Stimulated activated CD4-positive, alpha-beta T cell treated with anti-CD3 and anti-CD28 coated beads, Interleukin-15, amount 100 ng/mL, for 1 hour (primary cell): ENCODE measurements at places on chromosomes 7 and 10.

DNA sequence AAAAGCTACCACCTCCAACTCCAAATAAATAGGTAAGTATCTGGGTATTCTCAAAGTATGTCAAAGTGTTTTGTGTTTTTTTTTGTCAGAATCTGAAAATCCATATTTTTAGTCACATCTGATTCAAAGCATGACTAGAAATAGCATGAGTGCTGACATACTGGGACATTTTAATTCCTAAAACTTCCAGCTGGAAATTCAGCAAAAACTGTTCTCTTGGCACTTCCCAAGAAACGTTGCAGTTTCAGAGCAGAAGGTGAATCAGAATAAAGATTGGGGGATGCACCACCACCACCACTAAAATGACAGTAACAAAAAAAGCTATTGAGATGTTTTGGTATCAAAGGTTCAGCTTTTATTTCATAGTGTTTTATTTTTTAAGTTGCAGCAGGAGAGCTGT, 724.6 kb upstream of the CELF2 start:
- DNase-seq = no peak

GRCh38 chr7:55441002-55441401, 75.9 kb downstream of the LANCL2 start:
- DNase-seq = no peak

GRCh38 chr10:125411724-125412123, 251.4 kb upstream of the CTBP2 start:
- DNase-seq = no peak

- DNase-seq = no peak
Observed at GRCh38 chr7:154931906-154932305, 71.0 kb downstream of the PAXIP1 start.

- no peak for DNase-seq
Observed at GRCh38 chr7:5406957-5407945, 16.4 kb downstream of the TNRC18 start.

- no peak for DNase-seq
Observed at GRCh38 chr10:63164166-63164623, 31.1 kb downstream of the NRBF2 start.

GRCh38 chr10:74842301-74842954, 16.0 kb downstream of the KAT6B start:
- no peak for DNase-seq

GRCh38 chr10:133461027-133461426, 7.3 kb downstream of the SCART1 start:
- no peak for DNase-seq

- no peak for DNase-seq
Observed at GRCh38 chr10:11113156-11113555, 95.5 kb downstream of the CELF2 start.

DNA sequence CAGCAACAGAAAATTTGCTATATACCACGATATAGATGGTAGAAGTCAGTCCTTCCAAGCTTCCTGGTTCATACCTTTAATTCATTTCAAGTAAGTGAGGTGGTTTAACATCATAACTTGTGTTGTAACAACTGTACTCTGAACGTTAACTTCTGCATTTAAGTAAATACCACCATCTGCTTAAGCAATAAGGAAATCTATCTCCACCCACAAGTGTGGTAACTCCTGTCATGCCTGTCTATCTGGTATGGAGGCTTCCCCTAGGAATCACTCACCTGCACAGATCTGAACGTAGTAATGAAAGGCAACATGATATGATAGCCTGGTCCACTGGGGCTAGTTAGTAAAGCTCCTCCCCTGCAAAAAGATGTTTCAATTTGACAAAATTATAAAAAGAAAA, 2.3 kb downstream of the ERLIN1 start:
- no peak for DNase-seq

DNA sequence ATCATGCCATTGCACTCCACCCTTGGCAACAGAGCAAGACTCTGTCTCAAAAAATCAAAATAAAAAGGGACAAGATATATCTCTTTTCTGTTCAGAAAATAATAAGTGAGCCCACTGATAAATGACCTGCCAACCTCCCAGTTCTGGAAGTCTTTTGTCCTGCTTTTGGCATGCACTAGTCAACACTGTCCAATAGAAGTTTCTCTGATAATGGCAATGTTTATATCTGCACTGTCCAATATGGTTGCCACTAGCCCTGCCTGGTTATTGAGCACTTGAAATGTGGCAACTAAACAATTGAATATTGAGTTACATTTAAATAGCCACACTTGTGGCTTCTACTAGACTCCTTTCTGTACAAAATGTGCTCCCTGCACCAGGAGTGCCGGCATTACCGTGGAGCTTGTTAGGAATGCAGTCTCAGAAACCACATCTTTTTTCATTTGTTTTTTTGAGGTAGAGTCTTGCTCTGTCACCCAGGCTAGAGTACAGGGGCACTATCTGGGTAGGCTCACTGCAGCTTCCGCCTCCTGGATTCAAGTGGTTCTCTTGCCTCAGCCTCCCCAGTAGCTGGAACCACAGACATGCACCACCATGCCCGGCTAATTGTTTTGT, 229.7 kb downstream of the CACNB2 start:
- no peak for DNase-seq

- no peak for DNase-seq
Observed at GRCh38 chr10:82572744-82573143, 697.8 kb downstream of the NRG3 start.

GRCh38 chr10:69506834-69507713, 55.8 kb downstream of the TSPAN15 start:
- DNase-seq = no peak

DNA sequence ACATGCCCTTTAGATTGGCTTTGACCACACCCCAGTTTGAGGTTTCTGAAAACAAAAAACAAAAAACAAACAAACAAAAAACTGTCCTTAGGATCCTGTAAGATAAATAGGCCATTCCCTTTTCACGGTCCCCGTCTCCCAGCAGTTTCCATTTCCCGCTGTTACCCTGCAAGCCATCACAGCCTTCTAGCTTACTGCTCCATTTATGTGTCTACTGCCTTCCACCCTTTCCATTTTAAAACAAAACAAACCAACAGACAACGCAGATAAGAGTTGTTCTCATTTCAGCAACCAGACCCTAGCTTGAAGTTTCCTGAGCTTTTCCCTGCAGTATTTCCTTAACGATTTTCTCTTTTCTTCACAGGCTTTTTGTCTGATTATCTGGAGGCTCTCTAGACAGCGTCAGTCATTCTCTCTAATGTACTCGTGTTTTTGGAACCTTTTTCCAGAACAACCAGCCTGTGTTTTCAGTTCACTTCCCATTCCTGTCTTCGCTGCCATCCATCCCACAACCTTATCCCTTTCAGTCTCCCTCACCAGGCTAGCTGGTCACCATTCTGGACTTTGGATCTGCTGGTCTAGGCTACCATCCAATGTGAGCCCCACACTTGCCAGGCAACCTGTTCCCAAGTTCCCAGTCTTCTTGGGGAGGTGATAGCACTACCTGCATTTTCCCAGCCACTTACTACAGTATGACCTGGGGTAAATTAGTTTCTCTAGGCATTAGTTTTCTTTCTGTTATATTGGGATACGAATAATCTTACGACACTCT, 317.3 kb upstream of the FZD1 start:
- DNase-seq = no peak

DNA sequence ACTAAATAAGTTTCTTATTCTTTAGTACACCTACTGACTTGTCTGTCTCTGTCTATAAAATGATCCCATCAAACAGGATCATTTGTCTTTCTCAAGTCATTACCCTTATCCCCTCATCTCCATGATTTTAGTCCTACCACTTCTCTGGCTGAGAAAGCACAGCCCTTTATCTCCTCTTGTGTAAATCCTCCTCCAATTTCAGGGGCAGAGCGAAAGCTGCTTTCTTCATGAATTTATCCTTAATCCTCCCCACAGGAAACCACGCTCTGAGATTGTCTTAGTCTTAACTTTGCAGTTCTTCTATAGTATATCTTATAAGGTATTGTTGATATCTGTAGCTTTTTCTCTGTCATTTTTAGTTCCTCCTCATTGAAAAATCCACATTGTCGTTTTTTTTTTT, 239.7 kb upstream of the PLXDC2 start:
- DNase-seq = no peak

DNA sequence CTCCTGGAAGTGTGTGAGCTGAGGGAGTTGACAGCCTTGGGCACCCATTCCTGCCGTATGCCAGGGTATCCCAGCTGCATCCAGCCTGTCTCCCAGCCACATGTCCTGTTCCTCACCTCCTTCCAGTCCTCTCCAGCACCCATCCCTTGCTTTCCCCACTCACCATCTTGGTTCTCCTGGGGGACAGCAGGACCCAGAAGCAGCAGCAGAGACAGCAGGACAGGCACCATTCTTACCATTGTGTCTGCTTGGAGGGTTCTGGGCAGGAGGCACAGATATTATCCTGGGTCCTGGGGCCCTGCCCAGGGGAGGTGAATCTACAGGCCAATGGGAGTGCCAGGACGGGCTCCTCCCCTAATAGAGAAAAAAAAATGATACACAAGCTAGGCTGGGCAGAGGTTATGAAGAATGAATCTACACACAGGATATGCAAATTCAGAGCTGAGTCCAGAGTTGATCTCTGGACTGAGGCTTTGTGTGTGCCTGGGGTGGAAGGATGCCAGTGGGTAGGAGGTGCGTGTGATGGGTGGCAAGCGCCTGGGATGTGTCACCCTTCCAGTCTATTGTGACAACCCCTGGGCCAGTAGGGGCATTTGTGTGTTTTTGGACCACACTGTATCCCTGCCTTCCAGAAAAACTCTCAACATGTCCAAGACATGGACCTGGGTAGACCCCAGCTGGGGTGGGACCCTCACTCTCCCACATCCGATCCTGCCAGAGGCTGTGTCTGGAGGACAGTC, at the start of gene AZGP1:
TSS of gene AZGP1 (minus strand) at position 250 of the 740 bp plus-strand sequence. CDS start at position 239, 11 bp downstream.
- no peak for DNase-seq

DNA sequence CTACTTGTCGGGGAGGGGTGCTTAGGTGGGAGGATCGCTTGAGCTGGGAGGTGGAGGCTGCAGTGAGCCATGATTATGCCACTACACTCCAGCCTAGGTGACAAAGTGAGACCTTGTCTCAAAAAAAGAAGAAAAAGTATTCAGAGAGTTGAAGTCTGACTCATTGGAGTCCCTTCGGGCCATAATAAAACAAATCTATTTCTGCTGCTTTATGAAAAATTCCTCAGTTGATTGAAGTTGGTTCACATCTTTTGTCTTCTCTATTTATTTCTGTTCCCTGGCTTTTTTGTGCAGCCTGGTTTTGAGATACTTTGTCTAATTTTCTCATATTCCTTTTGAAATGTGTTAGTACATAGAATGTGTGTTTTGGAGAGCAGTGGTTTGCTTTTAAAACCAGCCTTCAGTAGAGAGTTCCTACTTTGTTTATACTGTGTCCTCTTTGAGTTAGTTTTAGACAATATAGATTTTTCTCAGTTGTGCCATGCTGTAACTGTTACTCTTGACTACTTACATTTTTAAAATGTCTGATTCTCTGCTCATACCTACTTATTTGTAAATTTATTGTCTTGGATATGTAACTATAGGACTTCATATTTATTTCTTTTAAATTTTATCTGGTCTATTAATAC, 36.7 kb downstream of the LUC7L2 start:
- DNase-seq = no peak

GRCh38 chr7:47714669-47715607, 133.0 kb upstream of the TNS3 start:
- DNase-seq = no peak

DNA sequence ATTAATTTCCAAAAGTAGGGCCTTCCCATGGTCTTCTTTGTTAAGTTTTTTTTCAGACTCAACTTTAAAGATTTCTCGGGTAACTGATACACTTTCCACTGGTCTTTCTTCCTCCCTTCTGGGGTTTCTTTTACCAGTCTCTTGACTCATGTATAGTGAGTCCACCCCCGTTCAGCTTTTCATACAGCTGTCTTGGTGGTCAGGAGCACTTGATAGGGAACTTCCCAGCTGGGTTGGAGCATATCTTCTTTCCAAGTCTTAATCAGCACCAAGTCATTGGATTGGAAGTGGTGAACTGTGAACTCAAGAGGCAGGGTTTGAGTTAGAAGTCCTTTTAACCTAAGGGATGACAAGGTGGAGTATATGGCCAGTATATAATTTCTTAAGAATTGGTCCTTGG, 29.2 kb upstream of the ELOVL3 start:
- no peak for DNase-seq

GRCh38 chr7:44440577-44441078, 49.8 kb downstream of the NUDCD3 start:
- DNase-seq = no peak

GRCh38 chr10:23198940-23199767, 7.0 kb downstream of the PTF1A start:
- no peak for DNase-seq

DNA sequence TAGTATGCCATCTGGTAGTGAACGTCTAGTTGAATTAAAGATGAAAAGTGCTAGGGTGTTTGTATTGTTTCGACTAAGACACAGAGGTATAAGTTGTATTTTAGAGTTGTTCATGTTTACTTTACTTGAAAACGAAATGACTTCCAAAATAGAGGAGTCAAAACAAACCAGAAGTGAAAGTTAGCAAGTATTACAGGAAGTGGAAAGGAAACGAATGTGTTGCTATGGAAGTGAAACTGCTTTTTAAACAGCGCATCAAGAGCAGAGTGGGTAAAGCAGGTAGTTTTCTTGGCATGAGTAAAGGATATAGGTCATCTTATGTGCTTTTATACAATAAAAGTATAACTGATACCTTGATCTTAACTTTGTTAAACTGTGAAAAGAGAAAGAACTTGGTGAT, 20.0 kb upstream of the GALNTL5 start:
- DNase-seq = no peak

DNA sequence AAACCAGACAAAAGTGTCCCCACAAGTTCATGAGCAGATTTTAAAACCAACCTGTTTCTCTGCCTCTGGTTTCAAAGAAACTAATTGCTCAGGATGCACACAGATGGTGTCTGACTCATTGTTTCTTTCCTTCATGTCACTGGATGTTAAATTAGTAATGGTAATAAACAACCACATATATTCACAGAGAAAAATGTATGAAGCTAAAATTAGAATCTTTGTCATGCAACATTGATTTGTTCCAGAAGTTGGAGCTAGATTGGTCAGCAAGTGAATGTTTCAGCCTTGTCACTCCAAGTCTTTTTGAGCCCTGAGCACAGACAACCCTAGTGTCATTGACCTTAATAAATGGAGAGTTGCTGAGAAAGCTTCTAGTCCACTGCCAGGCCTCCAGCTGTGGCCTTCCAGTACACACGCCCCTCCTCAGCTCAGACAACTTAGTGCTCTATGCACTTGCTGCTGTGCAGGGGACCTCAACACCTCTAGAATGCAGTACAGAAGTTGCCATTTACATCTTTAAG, 175.9 kb downstream of the CCDC71L start:
- no peak for DNase-seq
